T47D (cell line): ENCODE measurements at places on chromosomes 3 and 15.
A peak's percentile ranks its signal among the peaks of the same experiment; 100 is the strongest.

DNA sequence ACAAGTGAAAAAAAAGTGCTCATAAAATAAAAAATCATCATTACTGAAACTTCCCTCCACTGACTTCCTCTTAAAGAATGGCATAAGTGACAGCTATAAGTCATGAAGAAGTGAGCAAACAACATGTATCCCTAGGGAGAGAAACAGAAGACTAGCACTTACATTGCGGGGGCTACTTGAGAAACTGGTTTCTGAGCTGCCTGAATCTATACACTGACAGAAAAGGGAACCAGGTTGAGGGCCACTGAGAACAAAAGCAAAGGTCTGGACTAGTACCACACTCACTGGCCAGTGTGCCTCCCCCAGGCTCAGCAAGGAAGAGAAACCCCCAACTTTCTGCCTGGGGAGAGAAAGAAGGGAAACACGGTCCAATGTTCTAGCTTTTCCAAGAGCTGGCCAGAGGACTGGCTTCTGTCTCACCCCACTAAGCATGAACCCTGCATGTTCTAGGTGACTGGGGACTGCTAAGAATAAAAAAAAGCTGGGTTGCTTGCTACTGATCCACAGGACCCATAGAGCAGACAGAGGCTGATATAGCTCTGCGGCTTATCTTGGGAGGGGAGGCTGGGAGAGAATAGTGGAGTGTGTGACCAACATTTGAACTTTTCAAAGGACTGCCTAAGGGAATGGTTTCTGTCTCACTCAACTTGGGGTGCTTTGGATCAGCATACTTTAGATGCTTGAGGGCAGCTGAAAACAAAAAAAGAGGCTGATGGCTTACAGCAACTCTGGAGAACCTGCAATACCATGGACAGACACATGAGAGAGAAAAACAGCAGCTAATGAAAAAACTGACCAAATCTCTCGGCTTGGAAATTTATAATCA is 8.1 kb downstream of the RAD18 start:
- DNase-seq = no peak

GRCh38 chr15:85118581-85118980 is 136.9 kb downstream of the PDE8A start:
- DNase-seq = no peak

GRCh38 chr15:75677465-75678323 is 30.0 kb downstream of the SNX33 start:
- DNase-seq = no peak

DNA sequence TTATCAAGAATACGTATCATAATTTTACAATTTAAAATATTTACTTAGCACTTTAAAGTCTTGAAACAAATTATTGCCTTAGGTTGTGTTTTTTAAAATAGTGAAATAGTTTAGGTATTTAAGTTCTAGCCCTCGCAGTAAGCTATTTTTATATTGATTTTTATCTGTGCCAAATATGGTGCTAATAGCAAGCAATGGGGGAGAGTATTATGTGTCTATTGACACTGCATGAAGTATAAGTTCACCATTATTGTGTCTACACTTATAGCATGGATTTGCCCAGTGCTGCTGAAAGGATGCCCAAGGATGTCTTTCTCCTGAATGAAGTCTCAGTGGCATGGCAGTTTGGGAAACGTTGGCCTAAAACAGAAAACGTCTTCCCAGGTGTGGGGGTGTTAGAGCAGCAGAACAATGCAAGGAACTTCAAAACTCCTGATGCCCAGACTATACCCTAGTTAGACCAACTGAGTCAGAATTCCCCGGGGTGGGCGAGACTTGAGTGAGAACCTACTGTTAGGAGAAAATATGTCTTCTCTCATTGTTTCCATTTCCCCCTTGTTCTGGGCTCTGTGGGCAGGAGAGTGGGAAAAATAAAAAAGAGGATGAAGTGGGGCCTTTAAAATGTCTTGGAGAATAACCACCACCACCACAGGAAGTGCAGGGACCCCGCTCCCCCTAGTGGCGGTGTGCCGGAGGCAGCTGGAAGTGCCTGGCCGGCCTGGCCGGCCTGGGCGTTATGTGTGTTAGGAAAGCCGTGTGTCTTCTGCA is 104.2 kb upstream of the SLC7A14 start:
- peak; percentile 46 for DNase-seq

- no peak for DNase-seq
Measured at GRCh38 chr3:114714957-114715460, 421.2 kb downstream of the TIGIT start.

DNA sequence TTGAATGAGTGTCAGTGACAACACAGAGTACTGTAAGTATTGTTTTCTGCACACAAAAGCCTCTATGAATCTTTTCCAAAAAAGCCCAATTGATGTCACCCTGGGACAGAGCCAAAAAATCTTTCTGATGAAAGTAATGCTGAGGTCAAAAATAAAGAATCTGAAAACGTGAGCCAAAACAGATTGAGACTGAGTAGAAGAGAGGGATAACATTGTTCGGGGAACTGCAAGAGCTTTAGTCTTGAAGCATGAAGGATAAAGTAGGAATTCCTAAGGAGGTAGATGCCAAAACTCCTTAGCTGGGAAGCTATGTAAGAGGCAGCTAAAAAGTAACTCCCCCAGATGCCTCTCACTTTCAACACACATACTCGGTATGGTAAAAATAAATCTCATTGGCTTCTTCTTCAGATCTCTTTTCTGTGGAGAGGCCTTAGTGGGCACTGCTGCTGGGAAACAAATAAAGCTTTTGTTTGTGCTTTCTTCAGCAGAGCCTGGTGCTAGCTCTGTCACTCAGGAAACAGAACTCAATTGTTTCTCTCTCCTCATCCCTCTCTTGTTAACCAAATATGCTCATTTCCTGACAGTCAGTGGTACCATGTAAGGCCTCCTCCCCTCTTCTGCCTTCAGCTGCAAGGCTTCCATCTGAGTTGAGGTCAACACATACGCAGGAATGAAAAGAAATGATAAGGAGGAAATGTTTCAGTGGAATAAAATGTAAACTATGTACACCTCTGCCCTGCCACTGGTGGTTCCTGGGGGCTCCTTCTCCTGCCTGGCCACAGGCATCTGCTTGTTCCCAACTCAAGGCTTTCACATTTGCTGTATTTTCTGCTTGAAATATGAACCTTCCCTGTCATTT is 58.1 kb downstream of the CD200 start:
- DNase-seq = no peak

- DNase-seq = no peak
Measured at GRCh38 chr3:58474967-58475578, 16.8 kb upstream of the KCTD6 start.

DNA sequence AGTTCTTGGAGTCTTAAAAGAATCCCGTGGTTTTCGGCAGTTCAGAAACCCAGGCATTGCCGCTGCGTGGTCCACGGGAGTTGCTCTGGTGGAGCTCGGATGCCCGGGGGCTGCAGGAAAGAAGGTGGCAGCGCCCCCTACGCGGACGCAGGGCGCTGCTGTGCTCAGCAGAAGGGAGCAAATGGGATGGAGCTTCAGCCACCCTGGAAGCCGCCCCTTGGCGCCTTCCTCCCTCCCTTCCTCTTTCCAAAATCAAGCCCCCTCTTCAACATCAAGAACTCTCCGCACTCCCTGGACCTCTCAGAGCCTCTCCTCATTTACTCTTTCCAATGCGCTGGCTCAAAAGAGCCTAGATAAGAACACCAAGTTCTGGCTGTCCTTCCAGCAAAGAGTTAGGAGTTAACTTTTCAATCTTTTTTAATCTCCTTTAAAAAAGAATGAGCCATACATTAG is 880 bp upstream of the CHRNA7 start:
- peak; percentile 27 for DNase-seq

DNA sequence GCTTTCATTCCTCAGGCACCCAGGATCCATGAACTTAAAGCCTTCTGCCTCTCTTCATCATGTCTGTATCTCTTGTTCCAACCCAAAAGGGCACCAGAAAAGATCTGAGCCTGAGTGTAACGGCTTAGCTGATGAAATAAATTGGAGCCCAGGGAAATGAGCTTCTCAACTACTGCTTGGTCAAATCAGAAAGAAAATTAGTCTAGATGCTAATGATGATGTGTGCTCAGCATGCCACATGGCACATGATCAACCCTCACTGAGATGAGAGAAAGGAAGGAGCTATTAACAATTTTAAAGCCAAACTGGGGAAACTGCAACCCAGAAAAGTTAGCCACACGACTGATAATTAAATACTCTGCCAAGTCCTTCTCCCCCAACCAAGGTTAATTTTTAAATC is 325.7 kb downstream of the CNTN3 start:
- no peak for DNase-seq

GRCh38 chr3:186143250-186143649 is 34.4 kb upstream of the ETV5 start:
- DNase-seq = no peak

DNA sequence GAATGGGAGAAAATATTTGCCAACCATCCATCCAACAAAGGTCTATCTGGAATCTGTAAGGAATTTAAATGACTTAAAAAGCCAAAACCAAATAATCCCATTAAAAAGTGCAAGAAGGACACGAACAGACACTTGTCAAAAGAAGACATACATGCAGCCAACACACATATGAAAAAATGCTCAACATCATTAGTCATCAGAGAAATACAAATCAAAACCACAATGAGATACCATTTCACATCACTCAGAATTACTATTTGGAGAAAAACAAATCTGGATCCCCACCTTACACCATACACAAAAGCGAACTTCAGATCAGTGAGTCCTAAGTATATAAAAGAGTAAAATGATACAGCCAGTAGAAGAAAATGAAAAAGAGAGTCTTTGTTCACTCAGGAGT is 58.6 kb upstream of the MNS1 start:
- no peak for DNase-seq

DNA sequence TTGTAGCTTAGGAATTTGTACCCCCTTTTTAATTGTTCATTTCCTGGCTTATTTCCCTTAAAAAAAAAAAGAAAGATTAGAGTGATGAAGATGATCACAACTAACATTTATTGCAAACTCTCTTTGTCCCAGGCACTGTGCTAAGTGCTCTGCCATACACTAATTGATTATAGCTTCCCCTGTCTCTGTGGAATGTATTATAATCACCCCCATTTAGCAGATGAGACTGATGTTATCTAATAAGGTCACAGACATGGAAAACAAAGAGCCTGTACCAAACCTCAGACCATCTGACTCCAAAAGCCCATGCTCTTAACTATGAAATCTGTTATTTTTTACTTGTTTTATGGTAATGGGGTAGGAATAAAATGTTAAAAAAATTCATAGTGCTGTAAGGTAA is 53.1 kb downstream of the TRAK1 start:
- no peak for DNase-seq

DNA sequence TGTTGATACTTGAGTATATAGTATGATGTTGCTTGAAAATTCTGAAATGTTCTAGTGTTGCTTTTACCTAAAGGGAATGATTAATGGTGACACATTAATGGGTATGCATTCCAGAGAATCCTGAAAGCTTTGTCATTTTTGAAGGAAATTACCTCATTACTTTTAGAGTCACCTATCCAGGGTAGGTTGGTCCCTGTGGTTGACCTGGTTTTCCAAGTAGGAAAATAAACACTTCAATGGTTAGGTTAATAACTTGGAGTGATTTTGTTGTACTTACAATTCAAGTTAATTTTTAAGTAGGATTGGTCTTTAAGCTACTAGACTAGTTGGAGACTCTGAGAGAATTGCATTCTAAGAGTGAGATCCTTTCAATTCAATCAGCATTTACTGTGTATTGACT is 31.0 kb downstream of the MITF start:
- DNase-seq = peak; percentile 6

DNA sequence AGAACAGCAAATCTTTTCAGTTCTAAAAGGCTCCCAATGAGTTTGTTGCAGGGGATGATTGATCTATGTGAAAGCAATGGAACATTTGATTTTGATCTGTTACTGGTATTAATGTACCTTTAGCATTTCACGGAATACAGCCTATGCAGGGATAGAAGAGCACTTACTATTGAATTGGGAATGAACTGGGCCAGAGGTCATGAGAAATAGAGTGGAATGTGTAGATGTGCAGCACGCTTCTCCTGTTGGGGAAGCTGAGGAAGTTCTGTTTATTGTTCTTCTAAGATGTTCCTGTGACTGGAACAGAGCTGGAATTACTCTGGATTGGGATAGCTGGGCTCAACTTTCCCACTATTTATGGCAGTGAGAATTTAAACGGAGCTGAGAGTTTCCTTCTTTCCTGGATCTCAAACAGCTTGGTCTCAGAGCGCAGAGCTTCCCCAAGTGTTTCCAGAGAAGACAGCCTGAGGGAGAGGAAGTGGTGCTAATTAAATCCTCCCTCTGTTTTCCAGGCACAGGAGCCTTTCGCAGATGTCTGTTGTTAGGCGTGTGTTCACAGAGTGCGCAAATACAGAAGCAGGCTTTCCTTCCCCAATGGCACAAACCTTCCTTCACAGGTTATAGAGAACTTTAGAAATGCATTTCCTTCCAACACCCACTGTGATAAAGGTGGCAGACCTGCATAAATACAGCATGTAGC is 32.5 kb downstream of the TPRG1 start:
- peak; percentile 6 for DNase-seq

GRCh38 chr3:9260305-9260704 is 10.9 kb upstream of the SRGAP3 start:
- no peak for DNase-seq

GRCh38 chr3:72177075-72178050 is 392.4 kb upstream of the PROK2 start:
- peak; percentile 69 for DNase-seq

GRCh38 chr15:43440721-43441281 is 52.2 kb downstream of the TP53BP1 start:
- DNase-seq = no peak

GRCh38 chr3:42901073-42901415 is 4.9 kb upstream of the ZNF662 start:
- DNase-seq = no peak

- DNase-seq = no peak
Measured at GRCh38 chr3:65168547-65168946, 480.7 kb upstream of the ADAMTS9 start.

DNA sequence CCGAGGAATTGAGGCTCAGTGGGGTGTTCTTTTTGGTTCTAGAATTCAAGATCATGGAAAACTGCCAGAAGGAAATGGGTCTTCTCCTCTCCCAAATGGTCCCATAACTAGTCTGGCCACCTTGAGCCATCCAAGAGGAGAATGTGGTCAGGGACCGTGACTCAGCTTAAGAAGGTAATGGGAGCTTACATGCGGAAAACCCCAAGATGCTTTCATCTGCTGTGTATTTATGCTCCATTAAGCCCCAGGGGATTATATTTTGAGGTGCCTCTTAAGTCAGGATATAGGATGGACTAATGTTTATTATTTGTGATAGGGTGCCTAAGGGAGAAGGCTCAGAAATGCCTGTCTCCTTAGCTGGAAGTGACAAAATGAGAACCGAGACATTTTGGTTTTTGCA is 39.2 kb upstream of the DLG1 start:
- no peak for DNase-seq

DNA sequence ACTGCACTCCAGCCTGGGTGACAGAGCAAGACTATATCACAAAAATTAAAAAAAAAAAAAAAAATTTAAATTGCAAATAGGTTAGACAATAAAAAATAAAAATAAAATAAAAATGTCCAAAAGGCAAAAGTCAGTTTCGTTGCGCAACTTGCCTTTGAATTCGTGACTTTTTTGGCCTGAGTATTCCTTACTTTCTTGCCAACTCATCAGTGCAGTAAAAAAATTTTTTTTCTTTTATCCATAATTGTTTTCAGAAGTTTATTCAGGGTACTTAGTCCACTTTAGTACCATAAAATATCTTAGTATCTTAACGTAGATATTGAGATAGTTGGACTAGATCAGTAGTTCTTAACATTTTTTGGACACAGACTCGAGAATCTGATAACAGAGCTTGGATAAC is 22.4 kb upstream of the CILP start:
- no peak for DNase-seq
